ENCODE measurements at places on chromosomes 6 and 20.

- no peak for DNase-seq
These were observed 35.9 kb upstream of the B4GALT5 start for GRCh38 chr20:49749625-49750024.

DNA sequence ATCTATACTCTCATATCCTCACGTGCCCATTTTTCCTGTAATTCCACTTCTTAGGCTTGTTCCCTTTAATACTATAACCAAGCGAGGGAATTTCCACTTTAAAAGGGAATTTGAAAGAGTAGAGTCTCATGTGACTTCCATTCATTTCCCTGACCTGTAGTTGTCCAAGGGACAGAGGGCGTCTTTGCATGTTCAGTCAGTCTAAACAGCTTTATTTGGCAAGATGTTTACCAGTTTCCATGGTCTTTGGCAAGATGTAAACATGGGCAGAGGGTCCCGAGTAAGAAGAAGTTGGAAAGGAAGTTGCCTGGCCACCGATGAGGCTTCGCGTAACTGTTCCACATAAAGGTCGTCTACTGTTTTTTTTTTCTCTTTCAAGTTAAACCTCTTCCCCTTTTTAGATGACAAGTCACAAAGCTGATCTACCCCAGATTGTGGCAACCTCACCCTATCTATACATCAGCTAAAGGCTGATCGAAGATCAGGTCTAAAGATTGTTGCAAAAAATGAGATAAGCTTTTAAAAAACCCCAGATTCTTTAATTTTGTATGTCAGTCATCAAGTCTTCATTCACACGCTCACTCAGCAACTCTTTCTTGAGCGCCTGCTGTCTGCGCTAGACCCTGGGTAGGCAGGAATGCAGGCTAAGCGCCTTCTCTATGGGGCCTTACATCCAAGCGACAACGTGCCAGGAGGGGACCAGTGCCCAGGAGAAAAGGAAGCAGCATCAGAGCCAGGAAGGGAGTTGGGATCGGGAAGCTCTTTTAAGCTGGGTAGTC lies 31.7 kb upstream of the CCR6 start:
- no peak for DNase-seq

- peak; percentile 18 for DNase-seq
These were observed 24.0 kb downstream of the MTFR2 start for GRCh38 chr6:136226027-136226673.

DNA sequence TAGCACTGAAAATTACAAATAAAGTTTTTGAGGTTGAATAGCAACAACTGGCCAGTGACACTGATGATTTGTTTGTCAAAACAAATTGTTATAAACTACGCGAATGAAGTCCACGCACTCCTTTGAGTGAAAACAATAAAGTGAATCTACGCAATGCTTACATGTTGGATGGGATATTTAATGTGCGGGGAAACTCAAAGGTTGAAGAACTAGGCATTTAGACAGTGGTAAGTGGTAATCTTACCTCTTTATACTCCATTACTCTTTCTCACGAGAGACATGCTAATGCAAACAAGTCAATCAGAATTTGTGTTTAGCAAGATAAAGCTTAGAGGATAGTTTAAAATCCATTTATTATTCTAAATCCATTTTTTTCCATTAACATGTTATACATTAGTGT lies 606.4 kb downstream of the KHDRBS2 start:
- no peak for DNase-seq

DNA sequence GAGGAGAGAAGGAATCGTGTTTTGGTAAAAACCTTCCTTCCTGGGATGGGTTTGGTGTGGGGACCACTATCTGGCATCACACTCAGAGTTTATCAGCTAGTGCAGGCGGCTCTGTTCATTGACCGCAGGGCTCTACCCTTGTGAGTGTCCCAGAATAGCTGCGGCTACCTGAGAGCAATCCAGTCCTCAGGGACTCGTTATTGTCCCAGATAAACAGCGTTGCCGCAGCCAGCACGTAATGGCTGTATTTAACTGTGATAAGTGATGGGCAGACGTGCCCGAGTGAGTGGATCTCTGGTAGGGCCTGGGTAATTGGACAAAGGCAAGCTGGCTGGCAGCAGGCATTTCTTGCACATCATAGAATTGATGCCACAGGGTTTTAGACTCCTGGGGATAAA lies 163.3 kb downstream of the SOBP start:
- DNase-seq = no peak

All from T47D (cell line).